CD8-positive, alpha-beta T cell (primary cell): ENCODE measurements at places on chromosomes 13 and 19.
A peak's percentile ranks its signal among the peaks of the same experiment; 100 is the strongest.

- DNase-seq, result no peak
Measured at GRCh38 chr13:26348966-26349365, 95.0 kb downstream of the CDK8 start.

- DNase-seq, result no peak
Measured at GRCh38 chr19:49954933-49955332, 6.0 kb downstream of the SIGLEC11 start.

DNA sequence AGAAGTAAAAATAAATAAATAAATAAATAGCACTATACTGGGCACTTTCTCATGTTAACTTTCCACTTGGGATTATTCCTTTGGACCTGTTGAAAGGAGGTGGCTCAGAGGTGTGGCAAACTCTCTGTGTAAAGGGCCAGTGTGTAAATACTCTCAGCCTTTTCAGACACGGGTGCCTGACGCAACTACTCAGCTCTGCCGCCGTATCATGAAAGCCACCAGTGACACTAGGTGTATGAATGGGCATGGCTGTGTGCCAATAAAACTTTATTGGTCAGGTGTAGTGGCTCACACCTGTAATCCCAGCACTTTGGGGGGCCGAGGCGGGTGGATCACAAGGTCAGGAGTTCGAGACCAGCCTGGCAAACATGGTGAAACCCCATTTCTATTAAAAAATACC is 20.1 kb upstream of the SLC39A3 start:
- DNase-seq, result no peak

- no peak for DNase-seq
Measured at GRCh38 chr13:90405301-90405700, 942.2 kb upstream of the MIR17HG start.

GRCh38 chr13:65889368-65889767 is 1340.8 kb downstream of the PCDH9 start:
- no peak for DNase-seq

- no peak for DNase-seq
Measured at GRCh38 chr19:15288146-15288963, 44.0 kb downstream of the BRD4 start.

- DNase-seq, result no peak
Measured at GRCh38 chr19:34278783-34279182, 24.4 kb downstream of the GARRE1 start.

DNA sequence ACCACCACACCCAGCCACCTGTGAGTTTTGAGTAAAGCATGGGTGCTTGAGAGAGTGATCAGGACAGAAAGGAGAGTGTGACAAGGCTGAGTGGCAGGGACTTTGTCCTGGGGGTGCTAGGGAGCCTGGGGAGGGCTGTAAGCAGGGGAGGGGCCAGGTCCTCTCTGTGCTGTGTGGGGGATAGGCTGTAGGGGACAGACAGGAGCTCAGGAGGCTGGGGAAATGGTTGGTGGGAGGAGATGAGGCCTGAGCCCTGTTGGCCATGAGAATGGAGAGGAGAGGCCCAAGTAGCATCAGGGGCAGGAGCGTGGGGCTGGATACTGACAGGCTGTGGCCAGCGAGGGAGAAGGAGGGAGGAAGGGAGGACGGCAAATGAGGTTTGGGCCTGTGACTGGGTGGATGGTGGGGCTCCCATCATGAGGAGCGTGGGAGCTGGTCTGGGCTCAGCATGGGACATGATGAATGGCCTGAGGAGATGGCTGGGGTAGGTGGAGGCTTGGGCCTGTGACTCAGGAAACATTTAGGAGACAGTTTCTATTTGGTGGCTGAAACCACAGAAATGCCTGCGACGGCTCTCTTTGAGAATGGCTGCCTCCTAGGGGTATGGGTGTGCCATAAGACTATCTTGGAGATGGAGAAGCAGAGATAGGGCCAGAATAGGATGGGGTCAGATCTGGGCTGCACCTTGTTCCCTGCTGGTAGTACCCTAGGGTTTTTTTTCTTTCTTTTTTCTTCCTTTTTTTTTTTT is 25.0 kb downstream of the GRIN2D start:
- peak; percentile 45 for DNase-seq
